ENCODE measurements at places on chromosomes 12 and 14.

DNA sequence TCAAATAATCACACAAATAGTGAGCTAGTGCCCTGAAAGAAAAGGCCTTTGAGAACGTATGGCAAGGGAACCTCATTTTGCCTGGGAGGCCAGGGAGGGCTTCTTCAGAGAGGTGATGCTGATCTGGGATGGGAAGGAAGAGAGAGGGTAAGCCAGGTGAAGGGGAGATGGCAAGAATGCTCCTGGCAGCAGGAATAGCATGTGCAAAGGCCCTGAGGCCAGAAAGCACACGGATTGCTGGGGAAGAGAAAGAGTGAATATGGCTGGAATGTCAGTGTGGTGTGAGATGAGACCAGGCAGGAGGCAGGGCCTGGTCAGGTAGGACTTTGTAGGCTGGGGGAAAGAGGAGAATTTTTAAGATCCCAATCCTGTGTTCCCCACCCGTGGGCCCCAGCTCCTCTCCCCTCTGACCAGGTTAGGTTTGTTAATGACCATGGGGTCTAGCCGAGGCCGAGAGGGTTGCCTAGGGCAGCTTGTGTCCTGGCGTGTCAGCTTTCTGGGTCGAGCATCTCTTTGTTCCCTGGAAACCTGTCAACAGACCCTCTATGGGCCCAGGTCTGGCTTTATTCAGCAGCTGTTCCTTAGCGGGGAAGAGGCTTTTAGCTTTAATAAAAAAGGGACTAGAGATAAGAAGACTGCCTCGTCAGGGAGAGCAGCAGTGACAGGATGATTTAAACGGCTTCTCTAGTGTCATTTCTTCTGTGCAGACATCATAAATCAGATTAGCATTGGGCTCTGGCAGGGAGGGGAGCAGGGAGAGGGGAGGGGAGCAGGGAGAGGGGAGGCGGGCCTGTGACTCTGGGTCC is 123.4 kb downstream of the ADCK1 start:
- DNase-seq = no peak

GRCh38 chr14:21526672-21527317 is 649 bp upstream of the SALL2 start:
- DNase-seq = no peak

GRCh38 chr12:125129591-125130255 is 64.5 kb downstream of the AACS start:
- no peak for DNase-seq

DNA sequence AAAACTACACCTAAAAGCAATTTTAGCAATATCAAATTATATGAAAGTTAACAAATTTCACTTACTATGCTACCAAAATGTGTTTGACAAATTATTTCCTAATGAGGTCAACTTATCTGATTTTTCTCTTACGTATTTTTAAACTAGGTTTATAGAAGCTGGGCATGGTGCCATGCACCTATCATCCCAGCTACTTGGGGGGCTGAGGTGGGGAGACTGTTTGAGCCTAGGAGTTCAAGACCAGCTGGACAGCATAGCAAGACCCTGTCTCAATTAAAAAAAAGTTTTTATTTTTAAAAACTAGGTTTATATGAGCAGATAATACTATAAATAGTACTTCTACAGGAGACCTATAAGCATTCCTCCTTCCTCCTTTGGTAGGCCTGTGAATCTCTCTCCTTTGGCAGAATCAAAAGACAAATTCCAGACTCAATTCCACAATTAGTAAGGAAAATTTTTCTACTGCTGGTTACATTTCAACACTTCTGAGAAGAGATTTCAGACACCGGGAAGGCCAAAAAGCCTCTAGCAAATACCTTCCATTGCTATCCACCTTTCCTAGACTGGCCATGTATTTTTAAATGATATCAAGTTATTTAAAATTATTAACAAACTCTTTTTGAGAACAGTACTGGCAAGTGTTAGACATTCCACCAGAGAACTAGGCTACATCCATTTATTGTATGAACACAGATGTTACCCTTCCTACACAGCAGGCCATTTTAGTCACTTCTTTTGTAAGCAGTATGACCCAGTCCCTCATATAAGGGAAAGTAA is 34.4 kb downstream of the CDK17 start:
- DNase-seq = no peak

- no peak for DNase-seq
Observed at GRCh38 chr14:69042787-69043444, 63.8 kb upstream of the ACTN1 start.

DNA sequence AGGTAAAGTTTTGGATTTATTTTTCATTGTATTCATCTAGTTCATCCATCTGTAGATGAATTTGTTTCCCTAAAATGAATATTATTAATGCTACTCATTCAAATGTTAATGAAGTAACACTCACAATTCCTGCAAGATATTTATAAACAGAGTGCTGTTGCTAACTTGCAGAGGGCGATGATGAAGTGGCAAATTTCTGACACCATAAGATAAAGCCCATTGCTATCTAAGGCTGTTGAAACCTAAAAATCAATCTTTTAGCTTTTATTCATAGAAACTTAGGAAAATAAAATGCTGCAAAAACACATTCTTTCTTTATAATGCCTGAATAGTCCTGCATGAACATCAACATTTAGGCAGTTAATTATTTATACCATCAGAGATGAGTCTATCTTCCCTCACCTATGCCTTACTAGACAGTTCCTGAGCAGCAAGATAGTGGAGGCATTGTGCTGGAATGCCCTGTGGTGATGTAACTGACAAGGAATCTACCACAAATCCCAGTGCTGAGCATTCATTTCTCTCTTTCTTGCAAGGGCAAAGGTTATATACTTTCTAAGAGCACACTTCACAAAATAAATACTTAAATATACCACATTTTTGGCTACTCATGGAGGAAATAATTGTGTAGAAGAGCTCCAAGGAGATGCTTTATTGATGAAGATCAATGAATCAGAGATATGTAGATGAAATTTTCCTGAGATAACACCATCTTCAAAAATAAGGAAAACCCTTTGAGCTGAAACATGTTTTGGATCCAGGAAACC is 57.6 kb downstream of the LMNTD1 start:
- DNase-seq = peak; percentile 90

DNA sequence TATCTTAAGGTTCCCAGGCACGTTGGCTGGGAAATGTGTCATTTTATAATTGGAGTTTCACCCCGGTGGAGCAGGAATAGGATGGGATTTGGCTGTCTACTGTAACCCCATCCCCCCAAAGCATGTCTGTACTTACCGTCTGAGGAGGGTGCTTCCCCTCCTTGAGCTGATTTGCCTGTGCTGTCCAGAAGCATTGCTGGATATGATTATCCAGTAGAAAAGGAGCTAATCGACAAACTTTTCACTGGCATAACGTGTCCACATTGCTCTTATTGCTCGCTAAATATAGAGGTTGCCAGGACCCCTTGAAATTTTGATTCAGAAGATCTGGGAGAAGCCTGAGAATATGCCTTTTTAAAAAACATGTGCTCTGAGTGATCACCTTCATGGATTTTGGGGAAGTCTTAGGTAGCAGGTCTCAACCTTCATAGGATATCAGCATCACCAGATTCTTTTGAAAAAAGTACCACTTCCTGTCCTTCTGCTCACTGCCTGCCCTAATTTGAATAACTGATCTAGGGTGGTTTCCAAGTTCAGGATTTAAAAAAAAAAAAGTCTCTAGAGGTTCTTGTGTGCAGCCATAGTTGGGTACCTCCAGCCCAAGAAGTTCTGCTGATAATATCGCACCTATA is 80.4 kb upstream of the KCNA1 start:
- DNase-seq = no peak

- peak; percentile 75 for DNase-seq
Observed at GRCh38 chr14:79583738-79584408, 627.4 kb downstream of the DIO2 start.

DNA sequence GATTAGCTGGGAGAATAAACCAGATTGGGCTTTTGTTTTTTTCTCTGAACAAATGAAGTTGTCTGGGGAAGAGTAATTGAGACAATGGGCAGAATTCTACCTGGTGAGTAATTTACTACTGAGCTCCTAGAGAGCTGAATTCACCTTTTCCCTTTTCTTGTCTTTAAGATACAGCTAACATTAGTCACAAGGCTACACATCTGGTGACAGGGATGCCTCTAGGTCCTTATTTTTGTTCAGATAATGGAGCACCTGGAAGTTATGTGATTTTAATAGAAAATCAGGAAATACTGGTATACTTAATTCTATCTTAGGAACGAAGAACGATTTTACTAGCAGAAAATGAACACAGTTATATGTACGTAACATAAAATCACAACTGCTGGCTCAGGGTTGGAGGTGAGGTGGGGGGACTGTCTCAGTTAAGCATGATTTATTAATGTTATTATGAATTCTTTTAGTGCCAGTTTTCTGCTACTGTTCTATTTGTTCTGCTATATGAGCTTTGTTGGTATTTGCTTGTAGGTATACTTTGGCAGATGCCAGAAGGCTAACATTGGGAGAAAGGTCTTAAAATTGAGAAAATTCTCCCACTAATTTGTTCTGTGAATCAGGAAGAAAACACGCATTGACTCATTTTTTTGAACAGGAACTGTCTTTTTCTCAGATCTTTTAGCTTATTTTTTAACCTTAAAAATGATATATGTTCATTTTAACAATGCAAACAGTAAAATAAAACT is 482.7 kb upstream of the RGS6 start:
- DNase-seq = no peak

DNA sequence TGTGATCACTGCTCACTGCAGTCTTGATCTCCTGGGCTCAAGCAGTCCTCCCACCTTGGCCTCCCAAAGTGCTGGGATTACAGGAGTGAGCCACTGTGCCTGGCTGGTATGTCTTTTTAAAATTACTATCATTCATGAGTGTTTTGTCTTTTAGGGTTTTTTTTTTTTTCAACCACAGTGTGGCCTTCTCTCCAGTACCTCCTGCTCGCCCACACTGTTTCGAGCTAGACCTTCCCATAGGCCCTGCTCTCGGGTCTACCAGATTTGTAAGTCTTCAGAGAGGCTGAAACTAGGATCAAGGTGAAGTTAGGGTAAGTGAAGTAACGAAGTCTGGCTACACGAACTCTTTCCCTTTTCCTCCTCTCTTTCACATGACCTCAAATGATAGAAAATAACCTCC is 1.5 kb downstream of the BIN2 start:
- DNase-seq = no peak

Data from HS-5 (cell line).